ENCODE measurements at places on chromosomes 11 and 22. TPM values are rescaled to one million over a fixed set of nuclear protein-coding genes. Genes with fewer than 3 reads are reported as not detected.

GRCh38 chr11:34300926-34301295 is 56.9 kb downstream of the ABTB2 start:
- DNase-seq: no peak

DNA sequence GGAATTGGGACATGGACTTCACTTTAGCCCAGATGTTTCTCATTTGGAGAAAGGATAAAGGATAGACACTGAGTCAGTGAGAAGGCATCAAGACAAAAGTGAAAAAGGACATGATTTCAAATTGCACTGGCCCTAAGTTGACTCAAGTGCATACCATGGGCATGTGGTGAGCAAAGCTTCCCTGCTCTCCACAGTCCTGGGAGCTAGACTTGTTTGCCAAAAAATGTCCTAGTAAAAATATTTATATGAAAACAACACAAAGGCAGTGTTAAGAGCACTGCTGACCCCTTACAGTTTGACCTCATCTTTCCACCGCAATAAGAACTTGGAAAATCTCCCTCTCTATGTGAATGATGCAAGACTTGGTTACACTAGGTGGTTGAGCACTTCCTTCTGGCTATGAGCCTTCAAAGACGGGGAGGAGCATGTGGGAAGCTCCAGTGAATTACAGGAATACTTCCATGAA is 46.5 kb upstream of the FIBIN start:
- no peak for DNase-seq

- DNase-seq: peak; percentile 73
Observed at GRCh38 chr11:65489035-65489705, 9.7 kb upstream of the MALAT1 start.

The FGF19 gene
- polyA plus RNA-seq: 0.67 TPM

The PKNOX2 gene
- 13.9 TPM for polyA plus RNA-seq

The OR10G7 gene
- not detected for polyA plus RNA-seq

- no peak for DNase-seq
Observed at GRCh38 chr11:76752321-76753143, 30.6 kb upstream of the TSKU start.

GRCh38 chr11:27174021-27174420 is 133.4 kb downstream of the BBOX1 start:
- no peak for DNase-seq

GRCh38 chr11:125376117-125376516 is 119.9 kb downstream of the FEZ1 start:
- DNase-seq: peak; percentile 79

The SCGB2A2 gene
- polyA plus RNA-seq: not detected

The DCHS1 gene
- polyA plus RNA-seq: 36.1 TPM

The ANKK1 gene
- polyA plus RNA-seq: 0.60 TPM

The TMPRSS5 gene
- polyA plus RNA-seq: 1.6 TPM

The TRPM5 gene
- polyA plus RNA-seq: 2.9 TPM

GRCh38 chr22:20232237-20232598 is 35.9 kb downstream of the RTN4R start:
- DNase-seq: no peak

DNA sequence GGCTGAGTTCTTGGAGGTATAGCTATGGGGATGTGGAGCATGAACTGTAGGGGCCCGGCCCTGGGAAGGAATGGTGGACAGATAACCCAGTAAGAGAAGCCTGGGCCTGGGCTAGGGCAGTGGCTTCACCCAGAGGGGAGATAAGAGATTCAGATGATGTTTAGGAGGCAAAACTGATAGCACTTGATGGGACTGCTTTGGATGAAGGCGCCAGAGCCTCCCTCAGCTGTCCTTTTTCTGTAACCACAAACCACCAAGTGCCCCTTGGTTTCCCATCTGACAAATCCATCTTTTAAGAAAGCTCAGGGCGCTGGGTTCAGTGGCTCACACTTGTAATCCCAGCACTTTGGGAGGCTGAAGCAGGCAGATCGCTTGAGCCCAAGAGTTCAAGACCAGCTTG is 23.4 kb downstream of the RELT start:
- DNase-seq: no peak

GRCh38 chr22:40367342-40367741 is 3.1 kb upstream of the SGSM3 start:
- DNase-seq: no peak

The VSIG2 gene
- 8.5 TPM for polyA plus RNA-seq

DNA sequence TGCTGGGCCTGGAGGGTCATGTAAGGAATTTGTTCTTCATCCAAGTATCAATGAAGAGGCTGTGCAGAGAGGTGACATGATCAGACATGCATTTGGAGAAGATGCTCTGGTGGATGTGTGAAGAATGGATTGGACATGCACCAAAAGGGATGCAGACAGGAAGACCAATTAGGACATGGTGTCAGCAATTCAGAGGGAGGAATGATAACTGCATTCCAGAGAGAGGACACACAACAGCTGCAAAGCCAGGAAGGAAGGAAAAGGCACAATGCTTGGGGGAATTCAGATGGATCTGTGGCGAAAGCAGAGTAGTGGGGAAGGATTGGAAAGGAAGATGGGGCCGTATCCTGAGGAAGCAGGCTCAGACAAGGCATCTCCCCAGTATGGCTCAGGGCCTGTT is 5.2 kb upstream of the ARRB1 start:
- no peak for DNase-seq

The SLC1A2 gene
- polyA plus RNA-seq: 0.47 TPM

DNA sequence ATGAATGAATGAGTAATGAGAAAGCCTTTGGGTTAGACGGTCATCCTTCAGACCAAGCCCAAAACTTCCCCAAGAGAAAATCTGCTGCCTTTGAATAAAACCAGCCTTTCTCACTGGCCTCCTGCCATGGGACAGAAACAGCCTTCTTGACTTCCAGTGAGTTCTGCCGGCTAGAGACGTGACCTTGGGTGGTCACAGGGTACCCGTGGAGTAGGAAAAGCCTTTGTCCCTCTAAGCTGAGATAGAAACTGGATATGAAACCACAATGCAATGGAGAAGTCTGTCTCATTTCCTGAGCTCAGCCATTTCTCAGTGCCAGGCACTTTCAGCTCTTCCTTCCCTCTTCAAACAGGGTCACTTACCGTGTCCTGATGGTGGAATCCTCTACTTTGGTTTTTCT is 21.2 kb upstream of the YWHAH start:
- no peak for DNase-seq

The FAM83F gene
- 2.5 TPM for polyA plus RNA-seq

The OR56A5 gene
- not detected for polyA plus RNA-seq

The APOL5 gene
- not detected for polyA plus RNA-seq

The GRM5 gene
- polyA plus RNA-seq: 0.13 TPM

Measured in left kidney (tissue), 8 donors.